ENCODE measurements at places on chromosomes 4 and X. TPM values are rescaled to one million over a fixed set of nuclear protein-coding genes. Genes with fewer than 3 reads are reported as not detected.

The ARMCX6 gene
- 13.5 TPM for total RNA-seq

The ZBTB49 gene
- 9.1 TPM for total RNA-seq

The TMPRSS11F gene
- not detected for total RNA-seq

The TMSB15C gene
- total RNA-seq, result 2.1 TPM

The GAGE12H gene
- total RNA-seq, result not detected

DNA sequence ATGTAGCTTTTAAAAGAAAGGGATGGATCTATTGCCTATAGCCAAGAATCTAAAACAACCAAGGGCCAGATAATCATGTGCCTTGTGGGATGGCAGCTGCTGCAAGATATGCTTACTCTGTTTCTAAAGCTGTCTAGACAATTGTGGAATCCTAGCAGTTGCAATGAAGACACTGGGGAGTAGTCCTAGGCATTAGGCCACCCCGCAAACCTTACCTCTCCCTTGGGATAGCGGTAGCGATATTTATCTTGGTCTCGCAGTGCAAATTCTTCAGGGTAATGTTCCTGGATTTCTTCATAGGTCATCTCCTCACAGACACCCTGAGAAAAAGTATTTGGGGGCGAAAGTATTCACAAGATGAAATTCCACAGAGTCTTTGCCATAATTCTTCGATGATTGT lies 24.6 kb downstream of the TRO start:
- no peak for DNase-seq

GRCh38 chr4:55727746-55728145 lies 91.6 kb upstream of the NMU start:
- DNase-seq, result no peak

DNA sequence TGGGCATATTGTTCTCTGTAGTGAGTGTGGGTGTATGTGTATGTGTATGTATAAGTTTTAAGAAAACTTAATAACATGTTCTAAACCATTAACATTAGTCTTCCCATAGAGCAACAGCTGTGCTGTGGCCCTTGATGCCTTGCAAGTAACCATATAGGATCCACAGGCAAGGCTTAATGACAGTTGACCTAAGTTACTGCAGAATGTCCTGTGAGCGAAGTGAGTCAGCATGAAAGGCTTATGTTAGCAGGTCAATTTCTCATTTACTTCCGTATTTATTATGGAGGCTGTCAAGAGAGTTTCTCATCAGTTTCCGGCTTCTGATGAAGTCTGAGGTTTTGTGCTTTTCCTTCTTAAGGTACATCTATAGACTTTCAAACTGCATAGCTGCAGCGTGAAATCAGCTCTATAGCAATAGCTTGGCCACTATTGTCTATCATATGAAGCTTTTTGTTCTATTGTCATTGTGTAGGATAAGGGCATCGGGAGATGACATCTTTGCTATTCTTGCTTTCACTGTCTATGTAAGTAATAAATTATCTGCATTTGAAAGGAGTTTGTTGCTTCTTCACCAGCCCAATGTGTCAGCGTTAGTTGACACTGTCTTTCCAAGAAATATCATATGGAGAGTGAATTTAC lies 1153.4 kb upstream of the AGA start:
- no peak for DNase-seq

DNA sequence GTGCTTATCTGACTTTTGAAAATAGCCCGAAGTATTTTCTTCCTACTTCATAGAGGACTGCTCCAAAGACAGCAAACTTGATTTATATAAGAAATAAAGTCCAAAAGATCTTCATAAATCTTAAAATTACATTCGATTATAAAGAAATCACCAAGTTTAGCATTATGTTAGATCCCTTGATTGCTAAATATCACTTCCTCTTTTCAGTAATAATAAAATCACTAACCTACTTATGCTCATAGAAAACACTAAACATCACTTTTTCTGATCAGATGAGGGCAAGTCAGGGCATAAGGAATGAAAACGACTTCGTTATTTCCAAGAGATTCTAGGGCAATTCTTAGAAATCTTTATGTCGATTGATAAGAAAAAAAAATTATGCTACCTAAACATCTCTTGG lies 32.0 kb downstream of the DYNLT3 start:
- no peak for DNase-seq

DNA sequence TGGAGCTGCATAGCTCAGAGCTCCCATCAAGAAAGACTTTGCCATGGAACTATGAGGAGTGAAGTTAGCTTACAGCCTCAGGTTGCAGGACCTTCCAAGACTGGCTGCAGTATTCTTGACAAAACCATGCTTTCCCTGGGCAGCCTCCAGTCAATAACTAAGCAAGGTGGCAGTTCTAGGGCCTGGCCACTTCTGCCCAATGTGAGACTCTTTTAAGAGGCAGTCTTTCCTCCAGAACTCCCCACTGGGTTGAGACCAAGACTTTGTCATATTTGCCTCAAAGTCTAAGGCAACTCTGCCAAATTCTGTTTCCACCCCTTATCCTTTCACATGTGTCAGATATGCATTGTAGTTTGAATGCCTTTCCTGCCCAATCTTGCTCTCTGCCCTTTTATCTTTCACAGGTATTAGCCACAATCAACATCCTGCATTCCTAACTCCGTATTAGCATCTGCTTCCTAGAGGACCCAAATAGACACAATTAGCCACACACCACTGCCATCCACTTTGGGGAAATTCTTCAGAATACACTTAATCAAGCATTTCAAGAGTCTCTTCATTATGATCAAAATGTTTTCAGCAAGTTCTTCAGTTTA lies 17.7 kb upstream of the SLC25A43 start:
- no peak for DNase-seq
